Osteoblast (primary cell): ENCODE measurements at places on chromosomes 7 and 10.

DNA sequence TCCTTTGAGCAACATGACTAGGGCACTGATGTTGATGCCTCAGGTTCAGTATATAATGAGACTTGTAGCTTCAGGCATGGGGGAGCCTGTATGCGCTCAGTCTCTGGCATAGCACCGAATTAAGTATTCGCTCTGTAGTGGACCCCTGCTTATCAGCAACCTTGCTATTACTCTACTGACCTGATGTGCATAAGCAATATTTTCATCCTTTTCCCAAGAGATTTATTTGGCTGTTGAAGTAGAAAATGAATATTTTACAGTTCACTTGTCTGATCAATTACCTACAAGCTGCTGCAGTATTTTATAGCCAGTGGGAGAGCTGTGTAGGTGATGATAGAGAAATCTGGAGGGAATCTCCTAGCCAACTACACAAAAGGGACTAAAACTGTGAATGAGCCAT, 781.6 kb upstream of the PHF14 start:
- DNase-seq: no peak

- peak; percentile 56 for DNase-seq
Measured at GRCh38 chr7:77867537-77867865, 68.9 kb downstream of the PHTF2 start.

- no peak for DNase-seq
Measured at GRCh38 chr7:128443831-128444600, 11.7 kb upstream of the HILPDA start.

DNA sequence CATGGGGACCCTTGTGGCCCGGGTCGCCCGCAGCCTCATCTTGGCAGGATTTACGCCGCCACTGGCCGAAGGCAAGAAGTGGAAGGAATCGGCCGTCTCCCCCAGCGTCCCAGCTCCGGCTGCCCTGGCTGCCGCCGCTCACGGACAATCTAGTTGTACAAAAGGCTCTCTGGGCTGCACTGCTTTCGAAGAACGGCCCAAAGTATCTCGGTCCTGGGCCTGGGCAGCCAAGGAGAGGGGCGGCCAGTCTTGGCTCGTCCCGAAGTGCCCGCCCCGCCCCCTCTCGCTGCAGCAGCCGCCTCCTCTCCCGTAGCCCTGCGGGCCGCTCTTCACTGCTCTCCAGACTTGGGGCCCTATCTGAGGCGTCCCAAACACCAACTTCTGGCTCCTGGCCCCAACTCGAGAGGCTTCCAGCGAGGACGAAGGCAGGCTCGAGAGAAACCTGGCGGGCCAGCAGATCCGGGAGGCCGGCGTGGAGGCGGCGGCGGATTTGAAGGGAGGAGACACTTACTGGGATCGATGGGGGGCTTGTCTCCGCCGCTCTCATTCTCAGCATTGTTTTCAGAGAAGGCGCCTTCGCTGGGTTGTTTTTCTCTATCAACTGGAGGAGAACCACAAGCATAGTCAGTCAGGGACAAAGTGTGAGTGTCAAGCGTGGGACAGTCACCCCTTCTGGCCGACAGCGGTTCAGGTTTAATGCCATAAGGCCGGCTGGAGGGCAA, 809 bp downstream of the HOXA9 start:
- DNase-seq: peak; percentile 92

DNA sequence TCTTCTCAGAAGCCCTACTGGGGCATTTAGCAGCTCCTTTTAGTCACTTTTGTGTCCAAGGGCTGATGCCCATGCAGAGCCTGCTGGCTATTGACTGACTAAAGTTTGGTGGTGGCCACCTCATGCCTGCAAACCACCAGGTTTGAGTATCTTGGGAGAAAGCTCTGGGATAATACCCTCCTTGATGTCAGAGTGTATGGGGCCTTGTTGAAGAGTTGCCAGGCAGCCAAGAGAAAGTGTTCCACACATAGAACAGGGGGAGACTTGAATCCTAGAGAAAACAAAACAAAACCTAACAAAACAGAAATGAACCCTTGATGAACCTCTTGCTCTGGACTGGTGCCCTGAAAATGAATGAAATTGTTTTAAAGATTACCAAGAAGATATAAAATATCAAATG, 1024.6 kb downstream of the SORCS1 start:
- DNase-seq: no peak

DNA sequence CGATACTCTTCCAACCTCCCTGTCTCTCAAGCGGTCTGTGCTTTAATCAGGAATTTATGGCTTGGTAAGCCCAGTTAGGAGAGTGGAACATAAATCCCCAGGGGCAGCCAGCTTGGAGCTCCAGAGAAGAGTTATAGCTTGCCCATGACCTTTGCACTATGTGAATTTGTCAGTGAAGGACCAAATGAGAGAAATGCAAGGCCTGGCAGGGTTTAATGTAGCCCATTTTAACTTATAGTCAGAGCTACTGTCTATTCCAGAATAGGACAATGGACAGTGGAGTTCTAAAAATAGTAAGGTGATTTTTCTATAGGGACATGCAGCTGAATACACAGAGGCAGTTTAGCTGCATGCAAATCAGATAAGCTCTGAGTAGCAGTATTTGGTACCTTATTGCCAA, 142.6 kb upstream of the CAV2 start:
- no peak for DNase-seq
